ENCODE measurements at places on chromosomes 12 and 14.

GRCh38 chr12:95099270-95099790, 25.9 kb upstream of the NR2C1 start:
- no peak for DNase-seq

- DNase-seq = no peak
Observed at GRCh38 chr12:114735011-114735410, 51.0 kb upstream of the TBX3 start.

DNA sequence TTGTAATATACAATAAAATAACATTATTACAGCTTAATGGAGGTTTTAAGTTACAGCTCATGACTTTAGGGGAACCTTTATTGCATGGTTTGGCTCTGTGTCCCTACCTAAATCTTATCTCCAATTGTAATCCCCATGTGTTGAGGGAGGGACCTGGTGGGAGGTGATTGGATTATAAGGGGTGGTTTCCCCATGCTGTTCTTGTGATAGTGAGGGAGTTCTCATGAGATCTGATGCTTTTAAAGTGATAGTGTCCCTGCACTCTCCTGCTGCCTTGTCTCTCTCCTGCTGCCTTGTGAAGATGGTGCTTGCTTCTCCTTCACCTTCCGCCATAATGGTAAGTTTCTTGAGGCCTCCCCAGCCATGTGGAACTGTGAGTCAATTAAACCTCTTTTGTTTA, 132.1 kb upstream of the SYT1 start:
- DNase-seq = no peak

DNA sequence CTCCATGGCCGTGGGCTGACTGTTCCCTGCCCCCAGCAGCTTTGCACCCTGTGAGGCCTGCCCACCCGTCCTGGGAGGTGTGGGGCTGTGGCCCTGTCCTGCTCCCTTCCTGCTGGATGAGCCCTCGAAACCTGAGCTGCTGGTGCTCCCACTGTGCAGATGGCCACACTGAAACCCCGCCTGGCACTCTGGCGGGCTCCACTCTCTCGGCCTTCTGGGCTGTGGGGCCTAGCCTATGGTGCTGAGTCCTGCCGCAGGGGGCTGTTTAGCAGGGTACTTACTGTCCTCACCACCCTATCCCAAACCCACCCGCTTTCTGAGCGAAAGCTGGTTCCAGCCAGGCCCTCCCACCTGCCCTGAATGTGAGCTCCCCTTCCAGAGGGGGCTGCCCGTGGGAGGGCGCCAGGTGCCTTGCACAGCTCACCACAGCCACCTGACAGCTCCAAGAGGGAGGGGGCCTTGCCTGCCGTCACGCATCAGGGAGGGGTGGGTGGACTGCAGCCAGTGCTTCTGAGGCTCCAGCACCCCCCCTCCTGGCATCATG, 7.3 kb downstream of the SLC25A47 start:
- no peak for DNase-seq

DNA sequence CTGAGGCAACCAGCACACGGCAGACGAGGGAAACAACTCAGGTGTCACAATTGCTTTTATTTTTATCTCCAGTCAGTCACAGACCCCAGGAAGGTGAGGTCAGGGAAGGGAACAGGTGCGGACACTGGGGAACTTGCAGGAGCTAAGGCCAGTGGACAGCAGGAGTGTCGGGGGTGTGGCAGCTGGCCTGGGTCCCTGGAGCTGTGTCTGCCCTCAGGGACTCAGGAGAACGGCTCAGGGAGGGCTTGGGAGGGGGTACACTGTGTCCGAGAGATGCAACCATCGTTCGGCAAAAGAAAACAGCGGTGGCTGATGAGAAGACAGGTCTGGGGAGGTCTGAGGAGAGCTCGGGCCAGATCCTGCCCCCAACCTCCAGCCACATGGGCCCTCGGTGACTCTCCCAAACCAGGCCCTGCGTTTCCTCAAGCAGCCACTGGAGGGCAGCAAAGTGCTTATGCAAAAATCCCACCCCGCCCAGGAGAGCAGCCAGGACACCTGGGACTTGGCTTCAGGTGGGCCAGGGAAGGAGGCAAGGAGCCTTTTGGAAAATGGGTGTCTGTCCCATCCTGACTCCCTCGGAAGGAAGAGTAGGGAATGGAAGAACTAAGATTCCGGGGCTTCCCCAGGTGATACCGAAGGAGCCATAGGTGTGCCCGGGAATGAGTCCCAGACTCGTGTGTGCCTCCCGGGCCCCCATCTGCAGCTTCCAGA, 24.1 kb upstream of the BCDIN3D start:
- DNase-seq = peak; percentile 32

- DNase-seq = no peak
Observed at GRCh38 chr12:55931780-55932550, 1.0 kb downstream of the DGKA start.

- peak; percentile 14 for DNase-seq
Observed at GRCh38 chr12:87094356-87094755, 838.2 kb upstream of the MGAT4C start.

GRCh38 chr14:61111209-61111665, 130.2 kb downstream of the SLC38A6 start:
- DNase-seq = peak; percentile 66

DNA sequence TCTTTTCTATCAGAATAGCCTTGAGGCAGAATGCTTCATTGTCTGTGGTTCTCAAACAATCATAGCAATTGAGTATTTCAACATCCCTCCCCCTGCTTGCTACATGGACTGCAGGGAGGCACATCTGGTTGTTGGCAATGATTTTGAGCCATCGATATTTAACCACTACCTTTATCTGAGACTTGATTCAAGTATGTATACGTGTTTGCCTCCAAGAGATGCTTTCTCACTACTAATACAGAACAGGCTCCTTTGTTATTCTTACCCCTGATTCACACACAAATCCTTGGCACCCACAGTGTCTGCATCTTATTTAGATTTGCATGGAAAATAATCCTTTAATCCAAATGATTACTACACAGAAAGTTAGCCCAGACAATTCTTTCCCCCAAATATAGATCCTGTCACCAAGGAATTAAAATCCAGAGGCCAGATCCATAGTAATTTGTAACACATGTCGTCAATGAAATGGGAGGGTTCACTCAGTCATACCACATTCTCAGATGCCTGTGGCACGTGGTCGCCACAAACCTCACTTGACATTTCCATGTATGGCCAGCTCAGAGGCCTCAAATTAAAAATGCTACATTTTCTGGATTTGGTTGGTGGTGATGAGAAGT, 199.3 kb downstream of the ITPR2 start:
- peak; percentile 83 for DNase-seq
